Stimulated activated CD8-positive, alpha-beta memory T cell treated with anti-CD3 and anti-CD28 coated beads, Interleukin-7, amount 100 ng/mL, for 24 hours (primary cell): ENCODE measurements at places on chromosomes 16 and 17.

GRCh38 chr17:68325961-68326360, 34.7 kb downstream of the ARSG start:
- no peak for DNase-seq

GRCh38 chr17:79188048-79188447, 113.4 kb downstream of the ENGASE start:
- DNase-seq, result no peak

- no peak for DNase-seq
Measured at GRCh38 chr16:12455287-12455798, 348.3 kb downstream of the CPPED1 start.

- DNase-seq, result no peak
Measured at GRCh38 chr17:60481604-60482003, 44.4 kb downstream of the APPBP2 start.

DNA sequence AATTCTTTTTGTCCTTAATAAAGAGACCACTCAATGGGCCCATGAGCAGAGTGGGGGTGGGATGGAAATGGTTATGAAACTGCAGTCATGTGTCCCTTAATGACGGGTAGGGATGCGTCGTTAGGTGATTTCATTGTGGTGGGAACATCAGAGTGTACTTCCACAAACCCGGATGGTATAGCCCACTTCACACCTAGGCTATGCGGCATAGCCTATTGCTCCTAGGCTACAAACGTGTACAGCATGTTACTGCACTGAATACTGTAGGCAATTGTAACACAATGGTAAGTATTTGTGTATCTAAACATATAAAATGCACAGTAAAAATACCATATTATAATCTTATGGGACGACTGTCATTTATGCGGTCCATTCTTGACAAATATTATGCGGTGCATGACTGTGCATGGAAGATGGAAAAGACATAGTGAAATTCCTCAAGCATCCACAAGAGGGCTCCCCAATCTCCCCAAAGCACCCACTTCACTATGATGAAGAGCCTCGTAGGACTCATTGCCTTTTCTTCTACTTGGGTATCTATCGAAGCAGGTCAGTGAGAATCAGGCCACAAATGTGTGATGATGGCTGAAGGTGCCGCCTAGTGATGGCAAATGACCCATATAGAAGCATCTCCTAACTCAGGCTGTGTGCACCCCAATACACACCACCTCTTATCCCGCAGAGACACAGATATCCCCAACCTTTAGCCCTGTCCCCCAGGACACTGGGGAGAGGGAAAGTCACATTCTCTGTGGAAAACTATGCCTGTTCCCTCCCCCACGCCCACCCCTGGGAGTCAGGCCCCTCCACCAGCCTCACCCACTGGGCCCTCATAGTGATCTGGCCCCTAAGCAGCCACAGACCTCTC, 43.5 kb downstream of the TBX21 start:
- no peak for DNase-seq
